Activated CD8-positive, alpha-beta memory T cell treated with anti-CD3 and anti-CD28 coated beads for 36 hours (primary cell): ENCODE measurements at places on chromosomes 16 and 17. TPM values are rescaled to one million over a fixed set of nuclear protein-coding genes. Genes with fewer than 3 reads are reported as not detected.

Gene CES5A
- not detected for total RNA-seq

Gene AP2B1
- 163 TPM for total RNA-seq

Gene TPPP3
- not detected for total RNA-seq

Gene SLC38A8
- total RNA-seq, result not detected

Gene RUNDC3A
- 0.34 TPM for total RNA-seq

Gene PRMT7
- 60.2 TPM for total RNA-seq
